Karpas-422 (cell line): ENCODE measurements at places on chromosomes 4 and X.

- H3K27me3 ChIP-seq = no peaks in the 10 kb centered on the region
- H3K4me1 ChIP-seq = no peaks in the 10 kb centered on the region
- H3K27ac ChIP-seq = no peak overlapping the region
- H3K36me3 ChIP-seq = no peaks in the 10 kb centered on the region
Measured at GRCh38 chr4:116618638-116619037, 466.7 kb downstream of the TRAM1L1 start.

DNA sequence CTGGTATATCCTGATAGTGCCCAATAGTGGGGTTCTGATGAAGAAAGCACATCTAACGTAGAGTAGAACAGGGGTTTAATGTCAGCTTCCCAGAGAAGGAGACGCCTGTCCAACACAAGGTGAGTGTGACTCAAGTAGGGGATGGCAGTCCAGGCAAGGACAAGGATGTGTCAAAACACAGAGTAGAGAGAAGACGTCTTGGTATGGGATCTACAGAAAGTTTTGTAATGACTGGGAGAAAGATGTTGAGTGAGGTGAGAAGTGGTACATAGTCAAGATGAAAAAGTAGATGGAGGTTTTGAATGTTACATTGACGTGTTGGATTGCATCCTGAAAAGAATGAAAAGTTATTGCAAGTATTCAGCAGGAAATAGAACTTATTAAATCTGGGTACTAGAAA, 124.4 kb downstream of the TMA16 start:
- H3K4me1 ChIP-seq = peaks cover 9% of the 10 kb centered on the region
- H3K27ac ChIP-seq = no peak overlapping the region
- no peak for DNase-seq
- H3K4me3 ChIP-seq = no peak overlapping the region
- H3K36me3 ChIP-seq = no peaks in the 10 kb centered on the region

DNA sequence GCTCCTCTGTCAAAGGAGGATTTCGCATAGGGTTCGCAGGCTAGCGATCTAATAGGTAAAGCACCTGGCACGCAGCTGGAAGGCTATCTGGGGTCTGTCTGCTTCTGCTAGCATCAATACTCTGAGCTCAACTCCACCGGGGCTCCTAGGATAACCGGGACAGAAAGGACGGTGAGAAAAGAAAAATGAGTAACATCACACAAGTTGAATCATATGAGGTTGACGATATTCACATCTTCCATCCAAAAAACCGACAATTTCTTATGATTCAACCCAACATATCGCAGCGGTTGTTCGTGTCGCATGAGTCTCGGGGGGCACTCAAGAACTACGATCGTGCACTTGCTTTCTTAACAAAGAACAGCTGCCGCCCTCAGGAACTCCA, 1.8 kb downstream of the PROM1 start:
- no peaks in the 10 kb centered on the region for H3K4me1 ChIP-seq
- no peak for DNase-seq
- no peak overlapping the region for H3K27ac ChIP-seq

DNA sequence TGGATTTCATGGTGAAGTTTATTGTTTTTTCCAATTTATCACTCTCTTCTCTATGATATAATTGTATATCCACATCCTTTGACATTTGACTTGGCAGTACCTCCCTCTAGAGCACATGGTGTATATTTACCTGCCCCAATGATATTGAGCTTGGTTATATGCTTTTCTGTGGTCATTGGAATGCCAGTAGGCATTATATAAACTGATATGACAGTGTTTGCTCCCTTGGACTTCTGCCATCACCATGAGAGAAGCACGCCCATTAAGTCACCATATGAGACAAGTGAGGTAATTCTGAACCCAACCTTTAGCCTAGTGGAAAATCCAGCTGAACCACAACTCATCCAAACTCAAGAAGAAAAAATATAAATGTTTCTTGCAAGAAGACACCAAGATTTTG, 2761.5 kb downstream of the ARAP2 start:
- H3K4me3 ChIP-seq = no peak overlapping the region
- H3K27me3 ChIP-seq = no peaks in the 10 kb centered on the region
- H3K27ac ChIP-seq = no peak overlapping the region
- no peaks in the 10 kb centered on the region for H3K36me3 ChIP-seq
- no peak for DNase-seq
- no peaks in the 10 kb centered on the region for H3K4me1 ChIP-seq

DNA sequence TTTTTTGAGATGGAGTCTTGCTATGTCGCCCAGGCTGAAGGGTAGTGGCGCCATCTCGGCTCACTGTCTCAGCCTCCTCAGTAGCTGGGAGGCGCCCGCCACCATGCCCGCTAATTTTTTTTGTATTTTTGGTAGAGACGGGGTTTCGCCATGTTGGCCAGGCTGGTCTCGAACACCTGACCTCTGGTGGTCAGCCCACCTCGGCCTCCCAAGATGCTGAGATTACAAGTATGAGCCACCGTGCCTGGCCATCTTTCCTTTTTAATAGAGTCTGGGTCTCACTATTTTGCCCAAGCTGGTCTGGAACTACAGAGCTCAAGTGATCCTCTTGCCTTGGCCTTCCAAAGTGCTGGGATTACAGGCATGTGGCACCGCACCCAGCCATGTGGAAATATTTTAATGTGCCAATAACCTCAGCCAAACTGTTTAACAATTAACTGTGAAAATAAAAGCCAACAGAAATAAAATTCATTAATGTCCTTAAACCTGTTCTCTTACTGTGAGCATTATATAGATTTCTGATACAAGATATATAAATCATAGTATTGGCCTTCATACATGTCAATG, 16.3 kb downstream of the PDS5A start:
- H3K27ac ChIP-seq = no peak overlapping the region
- H3K27me3 ChIP-seq = no peaks in the 10 kb centered on the region
- no peak for DNase-seq
- peaks cover 12% of the 10 kb centered on the region for H3K4me1 ChIP-seq
- H3K4me3 ChIP-seq = no peak overlapping the region
- H3K36me3 ChIP-seq = peaks cover 21% of the 10 kb centered on the region

- H3K4me1 ChIP-seq = no peaks in the 10 kb centered on the region
- DNase-seq = no peak
- H3K27me3 ChIP-seq = no peaks in the 10 kb centered on the region
Measured at GRCh38 chr4:15262396-15262795, 165.4 kb upstream of the C1QTNF7 start.
